GM23248 (cell line): ENCODE measurements at places on chromosomes 7 and 10.

GRCh38 chr7:2317556-2318293 is 3.5 kb upstream of the SNX8 start:
- no peak for DNase-seq

GRCh38 chr10:29713450-29713849 is 78.7 kb upstream of the SVIL start:
- DNase-seq, result no peak

GRCh38 chr7:111038185-111038584 is 52.7 kb upstream of the LRRN3 start:
- no peak for DNase-seq

DNA sequence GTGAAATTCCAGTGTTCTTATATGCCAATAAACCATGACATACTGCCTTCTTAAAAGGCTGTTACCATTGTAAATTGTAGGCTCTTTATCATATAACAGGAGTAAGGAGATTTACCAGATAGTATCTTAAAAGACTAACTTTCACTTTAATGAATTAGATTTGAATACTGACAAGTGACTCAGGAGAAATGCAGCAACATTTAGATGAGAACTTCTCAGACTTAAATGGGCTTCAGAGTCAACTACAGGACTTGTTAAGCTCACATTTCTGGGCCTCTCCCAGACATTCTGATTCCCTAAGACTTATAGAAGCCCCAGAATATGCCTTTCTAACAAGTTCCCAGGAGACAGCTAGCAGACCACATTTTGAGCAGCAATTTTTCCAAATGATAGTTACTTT is 466.3 kb downstream of the ARL4A start:
- DNase-seq, result no peak

DNA sequence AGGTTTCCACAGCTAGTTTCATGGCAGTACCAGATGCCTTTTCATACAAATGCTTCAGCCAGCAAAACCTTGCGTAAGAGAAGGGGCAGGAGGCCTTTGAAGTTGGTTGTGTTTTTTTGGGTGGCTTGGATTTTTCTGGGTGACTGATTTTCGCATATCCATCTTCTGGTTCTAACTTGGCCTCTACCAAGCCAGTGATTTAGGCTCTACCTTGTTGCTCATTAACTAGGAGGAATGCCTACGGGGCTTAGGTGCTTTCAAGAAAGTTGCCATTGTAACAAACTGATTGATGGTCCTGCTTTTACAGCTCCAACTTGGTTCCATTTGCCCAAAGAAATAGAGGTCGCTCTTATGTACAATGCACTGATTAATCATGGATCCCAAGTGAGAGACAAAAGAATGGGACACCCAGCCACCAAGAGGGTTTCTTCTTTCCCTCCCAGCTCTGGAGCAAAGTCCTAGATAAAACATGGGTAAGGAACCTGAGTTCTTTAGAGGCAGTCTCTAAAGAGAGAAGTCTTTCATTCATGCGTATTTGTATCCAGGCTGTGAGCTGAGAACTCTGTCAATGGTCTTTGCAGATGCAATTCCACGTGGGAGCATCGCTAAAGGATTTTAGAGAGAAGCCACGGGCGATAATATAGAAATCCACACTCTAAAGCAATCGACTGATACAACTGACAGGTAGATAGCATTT is 92.1 kb upstream of the FGFR2 start:
- DNase-seq, result no peak

GRCh38 chr7:10022480-10022879 is 951.2 kb upstream of the PHF14 start:
- no peak for DNase-seq

DNA sequence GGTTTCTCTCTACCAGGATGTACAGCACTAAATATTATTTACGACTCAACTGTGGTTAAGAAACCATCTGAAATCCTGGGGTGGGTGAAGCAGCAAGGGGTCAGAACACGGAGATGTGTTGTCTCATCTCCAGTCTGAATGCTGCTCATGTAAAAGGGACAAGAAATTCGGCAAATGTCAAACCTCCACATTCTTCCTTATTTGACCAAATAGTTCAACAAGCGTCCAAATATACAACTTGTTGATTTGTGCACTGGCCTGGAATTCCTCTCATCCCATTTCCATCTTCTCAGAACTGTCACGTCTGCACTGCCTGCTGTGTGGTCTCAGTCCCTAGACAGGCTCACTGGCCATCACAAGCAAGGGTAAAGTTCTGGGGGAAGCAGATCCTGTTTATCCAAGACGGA is 520.0 kb downstream of the PARD3 start:
- DNase-seq, result no peak

DNA sequence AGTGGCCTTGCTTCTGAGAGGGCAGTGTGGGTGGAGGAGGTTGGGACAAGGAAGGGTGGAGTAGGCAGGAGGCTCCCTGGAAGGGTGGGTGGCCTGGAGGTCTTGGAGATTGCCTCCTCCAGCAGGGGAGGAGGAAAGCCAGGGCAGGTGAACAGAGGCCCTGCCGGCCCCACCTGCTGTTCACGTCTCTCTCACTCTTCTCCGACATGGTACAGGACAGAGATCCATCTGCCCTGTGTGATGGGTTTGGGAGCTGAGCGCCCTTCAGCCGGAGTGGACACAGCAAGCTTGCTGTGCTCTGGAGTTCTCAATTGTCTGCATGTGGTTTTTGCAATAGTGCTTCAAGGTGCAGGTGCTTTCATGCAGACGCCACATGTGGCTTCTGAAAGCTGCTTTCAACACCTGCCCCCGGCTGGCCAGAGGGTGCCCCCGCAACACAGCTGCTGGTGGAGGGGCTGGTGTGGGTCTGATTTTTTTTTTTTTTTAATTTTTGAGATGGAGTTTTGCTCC is 82.8 kb upstream of the GNA12 start:
- DNase-seq, result no peak

DNA sequence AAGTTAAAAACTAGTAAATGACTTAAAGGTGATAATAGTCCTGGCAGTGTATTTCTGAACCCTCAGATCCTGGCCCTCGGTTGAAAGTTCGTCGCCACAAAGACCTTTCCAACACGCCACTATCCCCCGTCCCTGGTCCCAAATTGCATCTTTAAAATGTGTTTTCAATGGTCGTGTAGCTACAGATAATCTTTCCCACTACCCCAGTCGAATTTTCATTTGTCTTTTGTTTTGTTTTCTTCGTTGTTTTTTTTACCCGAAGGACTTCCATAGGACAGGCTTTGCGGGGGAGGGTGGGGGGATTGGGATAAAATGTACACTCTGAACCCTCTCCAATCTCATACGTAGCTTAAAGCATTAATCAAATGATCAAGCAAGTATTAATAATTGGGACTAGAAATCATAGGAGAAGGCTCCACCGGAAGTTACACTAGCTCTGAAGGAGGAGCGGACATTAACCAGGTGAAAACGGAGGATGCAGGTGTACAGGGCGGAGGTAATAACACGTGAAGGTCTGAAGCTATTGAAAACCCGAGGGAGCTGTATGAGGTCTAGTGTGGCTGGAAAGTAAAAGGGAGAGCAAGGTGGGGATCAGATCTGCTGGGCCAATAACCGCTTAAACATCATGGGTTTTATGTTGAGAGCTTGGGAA is 32.8 kb upstream of the PHF14 start:
- DNase-seq, result no peak

DNA sequence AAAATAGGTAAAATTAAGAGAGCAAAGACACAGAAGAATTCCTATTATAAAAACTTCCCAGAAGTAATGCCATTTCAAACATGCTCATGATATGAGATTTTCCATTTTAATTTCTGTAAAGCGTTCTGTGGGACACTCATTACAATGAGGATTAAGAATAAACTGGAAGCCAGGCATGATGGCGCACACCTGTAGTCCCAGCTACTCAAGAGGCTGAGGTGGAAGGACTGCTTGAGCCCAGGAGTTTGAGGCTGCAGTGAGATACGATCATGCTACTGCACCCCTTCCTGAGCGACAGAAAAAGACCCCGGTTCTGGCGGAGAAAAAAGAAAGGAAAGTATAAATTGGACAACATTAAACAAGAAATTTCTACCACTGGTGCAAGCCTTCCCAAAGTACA is 1.5 kb downstream of the DNA2 start:
- DNase-seq, result no peak

GRCh38 chr10:76429368-76430060 is 998.1 kb downstream of the LRMDA start:
- peak; percentile 25 for DNase-seq

DNA sequence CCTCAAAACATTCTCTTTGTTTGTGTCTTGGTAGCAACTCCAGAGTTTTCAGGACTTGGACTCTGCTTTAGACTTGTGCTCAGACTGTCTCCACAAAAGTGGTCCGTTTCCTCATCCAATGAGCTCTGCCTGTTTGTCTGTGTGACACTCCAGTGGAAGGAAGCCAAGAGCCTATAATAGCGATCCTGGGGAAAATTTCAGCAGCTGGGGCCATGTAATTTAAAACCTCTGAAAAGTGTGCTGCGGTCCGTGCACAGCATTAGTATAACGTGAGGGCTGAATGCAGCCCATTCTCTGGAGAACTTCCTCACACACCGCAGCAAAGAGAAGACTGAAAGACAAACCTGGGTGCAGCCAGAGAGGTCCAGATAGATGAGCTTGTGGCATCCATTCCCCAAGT is at the start of gene LRRC17:
TSS of gene LRRC17 (plus strand) at position 259 of the 400 bp plus-strand sequence. CDS start 20,914 bp downstream, outside the sequence.
- DNase-seq, result peak; percentile 51

DNA sequence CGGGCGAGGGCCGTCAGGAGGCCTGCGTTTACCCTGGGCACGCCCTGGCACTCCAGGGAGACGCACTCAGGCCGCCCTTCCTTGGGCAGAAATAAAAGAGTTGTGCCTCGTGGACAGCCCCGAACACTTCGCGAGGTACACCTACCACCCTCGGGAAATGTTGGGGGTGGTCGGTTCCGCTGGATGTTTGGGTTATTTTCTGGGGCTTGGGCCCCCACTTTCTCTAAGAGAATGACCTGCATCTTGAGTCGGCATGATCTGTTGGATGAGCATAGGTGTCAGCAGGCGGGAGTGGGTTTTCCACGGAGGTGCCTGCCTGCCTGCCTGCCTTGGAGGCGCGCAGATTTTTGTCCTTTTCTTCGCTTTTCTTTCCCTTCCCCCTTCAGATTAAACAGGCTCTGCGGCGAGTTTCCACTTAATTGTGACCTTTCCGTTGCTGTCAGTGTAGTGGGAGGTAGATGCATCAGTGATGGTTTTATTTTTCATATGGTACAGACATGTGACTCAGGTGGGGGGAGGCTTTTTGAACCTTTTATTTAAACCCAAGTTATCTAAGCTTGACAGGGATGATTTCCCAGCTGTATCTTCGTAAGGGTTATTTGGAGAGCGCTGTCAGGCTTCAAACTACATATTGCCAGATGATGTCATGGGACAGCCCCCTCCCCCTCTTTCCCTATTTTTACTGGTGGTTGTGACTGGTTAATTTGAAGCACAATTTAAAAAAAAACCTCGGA is 661 bp downstream of the HECTD2 start:
- peak; percentile 78 for DNase-seq

DNA sequence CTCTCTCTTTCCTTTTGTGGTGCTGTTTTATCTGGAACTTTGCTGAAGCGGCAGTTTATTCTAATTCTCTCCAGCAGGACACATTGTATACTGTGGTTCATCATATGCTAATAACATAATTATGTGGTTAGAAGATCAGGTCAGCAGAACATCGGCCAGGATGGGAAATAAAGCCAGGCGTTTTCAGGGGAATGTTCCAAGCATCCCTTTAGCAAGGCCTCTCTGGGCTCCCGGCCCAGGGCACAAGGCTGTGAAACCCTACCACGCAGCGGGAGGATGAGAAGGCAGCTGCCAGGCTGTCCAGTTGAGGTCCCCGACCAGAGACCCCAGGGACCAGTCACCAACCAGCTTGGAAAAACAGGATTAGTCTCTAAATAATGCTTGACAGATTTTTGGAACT is 112.2 kb upstream of the GALNT17 start:
- no peak for DNase-seq

DNA sequence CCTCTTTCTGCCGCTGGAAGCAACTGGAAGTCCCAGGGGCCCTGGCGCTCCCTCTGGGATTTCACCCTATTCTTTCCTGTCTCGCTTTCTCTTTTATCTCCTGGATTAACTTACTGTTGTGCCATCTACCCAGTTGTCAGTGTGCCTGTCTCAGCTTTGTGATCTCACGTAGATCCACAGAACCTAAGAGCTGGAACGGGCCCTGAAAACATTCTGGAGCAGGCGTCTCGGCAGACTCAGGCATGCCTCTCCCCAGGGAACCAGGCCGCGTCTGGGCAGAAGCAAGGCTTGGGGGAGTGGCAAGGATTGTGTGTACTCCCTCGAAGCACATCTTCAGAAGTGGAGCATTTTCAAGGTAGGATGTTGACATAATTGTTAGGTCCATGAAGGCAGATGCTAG is 87.2 kb downstream of the KCNMA1 start:
- DNase-seq, result no peak

- no peak for DNase-seq
Measured at GRCh38 chr10:51788273-51788672, 88.9 kb upstream of the CSTF2T start.

DNA sequence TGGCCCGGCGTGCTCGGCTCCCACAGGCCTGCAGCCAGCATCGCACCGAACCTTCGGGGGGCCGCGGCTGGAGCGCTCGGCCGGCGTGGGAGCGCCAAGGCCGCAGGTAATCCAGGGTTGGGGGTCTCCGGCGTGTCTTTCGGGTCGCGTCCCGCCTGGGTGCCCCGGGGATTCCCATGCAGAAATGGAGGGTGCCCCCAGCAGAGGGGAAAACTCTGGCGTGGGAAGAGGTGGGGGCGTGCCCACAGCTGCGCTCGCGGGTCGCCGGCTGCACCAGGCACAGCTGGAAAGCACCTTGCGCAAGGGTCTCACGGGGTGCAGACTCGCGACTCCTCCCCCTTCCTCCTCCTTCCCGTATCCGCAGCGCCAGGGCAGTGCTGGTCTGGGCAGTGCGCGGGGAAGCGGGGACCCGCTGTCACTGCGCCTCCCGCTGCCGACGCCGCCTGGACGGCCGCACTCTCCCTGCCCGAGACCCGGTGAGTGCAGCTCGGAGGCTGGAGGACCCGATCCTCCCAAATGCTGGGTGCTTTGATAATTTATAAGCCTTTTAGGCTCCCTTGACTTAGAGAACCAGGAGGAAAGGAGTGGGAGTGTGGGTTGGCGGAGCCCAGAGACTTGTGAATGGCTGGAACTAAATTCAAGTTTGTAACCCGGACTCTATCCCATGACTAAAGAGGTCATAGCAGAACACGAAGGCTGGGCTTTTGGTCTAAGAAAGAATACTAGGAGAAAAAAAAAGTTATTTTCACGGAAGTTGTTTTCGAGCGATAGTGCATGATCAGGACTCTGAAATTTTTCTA is 489 bp downstream of the MAP3K8 start:
- DNase-seq, result peak; percentile 87

DNA sequence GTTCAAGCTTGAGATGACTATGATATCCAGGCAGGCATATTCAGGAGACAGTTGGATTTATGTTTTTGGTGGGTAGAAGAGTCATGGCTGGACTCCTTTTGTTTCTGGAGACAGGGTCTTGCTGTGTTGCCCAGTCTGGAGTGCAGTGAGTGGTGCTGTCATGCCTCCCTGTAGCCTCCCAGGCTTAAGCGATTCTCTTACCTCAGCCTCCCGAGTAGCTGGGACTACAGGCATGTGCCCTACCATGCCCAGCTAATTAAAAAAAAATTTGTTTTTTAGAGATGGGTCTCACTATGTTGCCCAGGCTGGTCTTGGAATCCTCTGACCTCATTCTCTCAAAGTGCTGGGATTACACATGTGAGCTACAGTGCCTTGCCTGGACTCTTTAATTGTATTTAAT is 62.0 kb downstream of the ADK start:
- no peak for DNase-seq
